ENCODE measurements at places on chromosomes 2 and 18.
A peak's percentile ranks its signal among the peaks of the same experiment; 100 is the strongest.

DNA sequence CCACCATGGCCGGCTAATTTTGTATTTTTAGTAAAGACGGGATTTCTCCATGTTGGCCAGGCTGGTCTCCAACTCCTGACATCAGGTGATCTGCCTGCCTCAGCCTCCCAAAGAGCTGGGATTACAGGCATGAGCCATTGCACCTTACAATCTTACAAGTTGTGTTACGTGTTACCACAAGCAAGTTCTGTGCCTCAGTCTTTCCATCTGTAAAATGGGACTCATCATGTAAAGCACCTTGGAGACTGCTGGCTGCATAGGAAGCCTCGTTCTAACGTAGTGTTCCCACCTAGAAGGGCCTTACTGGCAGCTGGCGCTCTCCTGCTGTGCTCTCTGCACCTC, 10.0 kb downstream of the DNAJB2 start:
- DNase-seq: no peak

DNA sequence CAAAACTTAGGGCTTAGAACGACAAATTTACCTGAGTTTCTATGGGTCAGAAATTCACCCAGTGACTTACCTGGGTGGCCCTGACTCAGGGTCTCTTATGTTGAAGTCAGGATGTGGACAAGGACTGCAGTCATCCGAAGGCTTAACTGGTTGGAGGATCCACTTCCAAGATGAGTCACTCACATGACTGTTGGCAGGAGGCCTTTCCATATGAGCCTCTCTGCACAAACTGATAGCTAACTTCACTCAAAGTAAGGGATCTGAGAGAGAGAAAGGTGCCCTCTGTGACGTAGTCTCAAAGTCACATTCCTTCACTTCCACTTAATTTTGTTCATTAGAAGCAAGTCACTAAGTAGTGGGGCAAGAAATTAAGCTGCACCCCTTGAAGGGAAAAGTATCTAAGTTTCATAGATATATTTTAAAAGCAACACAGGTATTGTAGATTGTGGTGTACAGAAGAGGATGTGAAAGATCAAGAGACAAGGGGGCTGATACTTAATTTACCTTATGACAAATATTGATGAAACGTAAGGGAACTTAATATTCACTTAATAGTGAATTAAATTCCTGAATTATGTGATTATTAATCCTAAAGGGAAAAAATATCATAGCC, 48.4 kb downstream of the TANK start:
- DNase-seq: no peak

- no peak for DNase-seq
Observed at GRCh38 chr2:119174993-119175347, 16.4 kb upstream of the C1QL2 start.

GRCh38 chr2:46300406-46300832, 3.2 kb downstream of the EPAS1 start:
- no peak for DNase-seq

GRCh38 chr2:138711812-138712211, 68.4 kb downstream of the NXPH2 start:
- DNase-seq: no peak

GRCh38 chr2:214575465-214575864, 164.6 kb downstream of the VWC2L start:
- no peak for DNase-seq

GRCh38 chr18:66646609-66647008, 42.7 kb upstream of the CDH19 start:
- DNase-seq: no peak

DNA sequence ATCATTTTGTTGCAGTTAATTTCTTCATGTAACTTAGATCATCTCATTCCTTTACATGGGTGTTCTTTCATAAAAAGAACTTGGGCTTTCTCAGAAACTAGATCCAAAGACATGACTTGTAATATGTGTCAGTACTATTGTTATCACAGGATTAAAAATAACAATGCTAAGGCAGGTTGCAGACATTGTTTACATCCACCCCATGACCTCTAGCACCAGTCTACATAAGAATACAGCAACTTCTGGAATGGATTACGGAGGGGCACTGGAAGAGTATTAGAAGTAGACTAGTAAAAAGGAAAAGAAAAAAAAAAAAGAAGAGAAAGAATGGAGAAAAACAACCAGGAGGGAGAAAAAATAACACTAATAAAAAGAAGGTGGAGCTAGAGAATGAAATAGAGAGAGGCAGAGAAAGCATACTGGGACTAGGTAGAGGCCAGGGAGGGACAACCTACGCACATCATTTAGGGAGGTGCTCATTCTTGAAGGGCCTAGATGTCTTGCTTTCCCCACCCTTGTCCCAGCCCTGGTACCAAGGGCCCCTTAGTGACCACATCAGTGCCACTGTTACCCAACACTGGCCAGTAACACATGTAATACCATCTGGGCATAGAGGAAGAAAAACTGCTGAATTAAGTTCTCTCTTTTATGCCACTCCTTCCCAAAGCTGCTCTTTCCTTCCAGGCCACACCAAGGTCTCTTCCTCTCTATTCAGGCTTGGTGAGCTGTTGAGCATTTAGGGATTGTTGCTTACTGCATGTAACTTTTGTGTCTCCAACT, 70.6 kb upstream of the KLF7 start:
- no peak for DNase-seq

DNA sequence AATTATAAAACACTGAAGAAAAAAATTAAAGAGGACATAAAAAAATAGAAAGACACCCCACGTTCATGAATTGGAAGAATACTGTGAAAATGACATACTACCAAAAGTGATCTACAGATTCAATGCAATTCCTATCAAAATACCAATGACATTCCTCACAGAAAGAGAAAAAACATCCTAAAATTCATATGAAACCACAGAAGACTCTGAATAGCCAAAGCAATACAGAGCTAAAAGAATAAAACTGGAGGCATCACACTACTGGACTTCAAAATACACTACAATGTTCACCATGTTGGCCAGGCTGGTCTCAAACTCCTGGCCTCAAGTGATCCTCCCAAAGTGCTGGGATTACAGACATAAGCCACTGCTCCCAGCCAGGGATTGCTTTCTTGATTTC, 56.3 kb downstream of the TLK1 start:
- DNase-seq: no peak

GRCh38 chr18:54130631-54131030, 93.8 kb downstream of the MBD2 start:
- no peak for DNase-seq

- DNase-seq: no peak
Observed at GRCh38 chr2:231907765-231908164, 18.4 kb downstream of the NPPC start.

DNA sequence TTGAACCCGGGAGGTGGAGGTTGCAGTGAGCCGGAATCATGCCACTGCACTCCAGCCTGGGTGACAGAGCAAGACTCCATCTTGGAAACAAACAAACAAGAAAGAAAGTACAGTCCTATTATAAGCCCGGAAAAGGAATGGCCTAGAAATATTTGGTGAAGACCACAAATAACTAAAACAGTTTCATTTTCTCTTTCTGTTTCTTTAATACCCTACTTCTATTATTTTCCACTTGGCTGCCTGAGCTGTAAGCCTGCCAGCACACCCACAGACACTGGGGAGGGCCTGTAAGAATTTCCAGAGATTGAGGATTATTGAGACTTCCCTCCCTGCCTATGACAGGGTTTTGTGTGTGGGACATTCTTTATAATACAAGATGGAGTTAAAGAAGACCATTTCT, 188.0 kb upstream of the DCC start:
- no peak for DNase-seq

DNA sequence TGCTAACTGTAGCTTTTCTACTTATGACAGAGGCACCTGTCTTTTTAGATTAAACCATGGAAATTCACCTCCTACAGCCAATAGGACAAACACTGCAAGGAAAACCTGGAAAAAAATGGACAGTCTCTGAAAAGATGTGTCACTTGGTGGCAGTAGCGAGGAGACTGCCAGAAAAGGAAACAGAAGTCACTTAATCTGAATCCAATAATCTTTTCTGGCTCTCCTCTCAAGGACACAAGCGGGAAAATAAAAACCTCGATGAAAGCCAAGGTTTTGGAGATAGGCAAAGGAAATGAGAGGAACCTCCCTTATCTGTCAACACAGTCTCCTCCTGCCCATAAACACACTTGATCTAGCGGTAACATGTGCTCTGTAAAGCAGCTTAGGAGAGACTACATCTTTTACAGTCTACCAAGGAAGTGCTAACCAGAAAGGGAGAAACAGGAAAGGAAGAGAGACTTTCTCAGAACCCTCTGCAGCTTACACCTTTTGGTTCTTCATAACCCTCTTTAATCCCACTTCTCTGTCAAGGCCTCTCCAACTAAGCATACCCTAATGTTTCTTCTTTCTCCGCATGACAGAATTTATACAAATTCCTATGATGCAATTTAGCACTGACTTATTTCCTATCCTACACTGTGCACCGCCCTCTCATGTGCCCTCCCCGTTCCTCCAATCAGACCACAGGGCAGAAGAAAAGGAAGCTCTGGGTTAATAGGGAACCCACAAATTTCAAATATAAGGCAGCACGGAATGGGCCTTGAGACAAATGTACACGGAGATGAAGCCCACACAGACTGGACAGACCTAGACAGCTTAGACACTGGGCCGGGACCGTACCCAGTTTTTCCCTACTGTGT, 52.8 kb downstream of the CLASP1 start:
- peak; percentile 23 for DNase-seq

GRCh38 chr2:234914371-234915154, 37.3 kb upstream of the SH3BP4 start:
- no peak for DNase-seq

DNA sequence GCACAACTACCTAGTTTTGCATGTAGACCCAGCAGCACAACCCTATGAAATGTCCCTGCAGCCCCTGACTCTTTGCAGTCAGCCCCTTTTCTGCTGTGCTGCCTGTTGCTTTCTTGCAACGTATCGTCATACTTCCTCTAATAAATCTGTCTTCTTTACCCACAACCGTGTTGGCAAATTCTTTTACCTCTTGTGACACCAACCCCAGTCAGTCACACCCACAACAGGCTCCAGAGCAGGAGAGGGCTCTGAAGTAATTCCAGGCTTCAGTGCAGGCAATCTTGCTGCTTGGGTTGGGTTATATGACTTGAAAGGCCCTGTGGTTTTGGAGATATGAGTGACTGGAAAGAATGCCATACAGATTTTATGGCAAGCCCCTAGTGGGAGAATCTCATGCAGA, 79.1 kb upstream of the KCNH7 start:
- DNase-seq: no peak

- no peak for DNase-seq
Observed at GRCh38 chr18:62880673-62881364, 165.5 kb downstream of the PHLPP1 start.

DNA sequence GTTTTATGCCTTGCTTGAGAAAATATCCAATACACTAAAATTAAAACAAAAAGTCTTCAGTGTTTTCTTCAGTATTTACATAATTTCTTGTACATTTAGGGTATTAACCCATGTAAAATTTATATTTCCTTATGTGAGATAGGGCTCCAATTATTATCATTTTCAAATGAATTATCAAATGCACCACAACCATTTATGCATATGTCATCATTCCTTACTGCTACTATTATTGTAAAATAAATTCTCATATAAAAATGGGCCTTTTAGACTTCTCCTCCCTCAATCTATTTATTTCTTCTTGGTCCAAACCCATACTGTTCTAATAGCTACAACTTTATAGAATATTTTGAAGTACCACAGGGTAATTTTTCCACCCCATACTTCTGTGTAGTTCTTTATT, 175.3 kb upstream of the LYPD1 start:
- DNase-seq: no peak

DNA sequence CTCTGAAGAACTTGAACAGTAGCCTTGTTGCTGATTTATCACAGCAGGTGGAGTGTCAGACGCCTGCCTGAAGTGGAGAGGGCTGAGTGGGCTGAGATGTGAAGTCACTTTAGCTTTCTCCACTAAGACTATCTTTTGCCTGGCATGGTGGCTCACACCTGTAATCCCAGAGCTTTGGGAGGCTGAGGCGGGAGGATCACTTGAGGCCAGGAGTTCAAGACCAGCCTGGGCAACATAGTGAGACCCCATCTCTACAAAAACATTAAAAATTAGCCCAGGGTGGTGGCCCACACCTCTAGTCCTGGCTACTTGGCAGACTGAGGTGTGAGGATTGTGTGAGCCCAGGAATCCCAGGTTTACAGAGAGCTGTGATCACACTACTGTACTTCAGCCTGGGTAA, 60.6 kb upstream of the TTC39C start:
- DNase-seq: no peak

- no peak for DNase-seq
Observed at GRCh38 chr2:75528221-75528977, 32.3 kb downstream of the EVA1A start.

DNA sequence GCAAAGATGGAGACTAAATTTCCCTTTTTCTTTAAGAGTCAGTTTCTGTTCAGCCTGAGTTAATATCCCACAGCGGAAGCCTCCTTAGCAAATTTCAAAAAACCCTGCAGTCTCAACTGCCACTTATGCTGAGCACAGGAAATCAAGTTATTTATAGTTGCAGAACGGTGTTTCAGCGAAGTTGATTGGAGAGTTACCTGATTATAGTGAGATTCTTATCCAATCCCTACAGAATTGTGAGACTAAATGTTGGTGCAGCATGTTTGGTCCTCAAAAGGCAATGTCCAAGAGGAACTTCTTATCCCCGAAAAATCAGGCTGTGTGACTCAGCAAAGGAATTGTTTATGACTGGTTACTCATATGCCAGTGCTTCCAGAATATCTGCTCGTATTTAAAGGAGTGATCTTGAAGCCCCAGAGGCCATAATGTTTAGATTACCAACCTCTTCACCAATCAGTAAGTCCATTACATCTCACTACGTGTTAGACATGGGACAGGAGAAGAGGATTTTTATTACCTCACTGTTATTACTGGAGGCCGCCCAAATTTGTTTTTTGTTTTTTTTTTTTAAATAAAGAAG, 67.9 kb downstream of the LRRFIP1 start:
- DNase-seq: no peak

DNA sequence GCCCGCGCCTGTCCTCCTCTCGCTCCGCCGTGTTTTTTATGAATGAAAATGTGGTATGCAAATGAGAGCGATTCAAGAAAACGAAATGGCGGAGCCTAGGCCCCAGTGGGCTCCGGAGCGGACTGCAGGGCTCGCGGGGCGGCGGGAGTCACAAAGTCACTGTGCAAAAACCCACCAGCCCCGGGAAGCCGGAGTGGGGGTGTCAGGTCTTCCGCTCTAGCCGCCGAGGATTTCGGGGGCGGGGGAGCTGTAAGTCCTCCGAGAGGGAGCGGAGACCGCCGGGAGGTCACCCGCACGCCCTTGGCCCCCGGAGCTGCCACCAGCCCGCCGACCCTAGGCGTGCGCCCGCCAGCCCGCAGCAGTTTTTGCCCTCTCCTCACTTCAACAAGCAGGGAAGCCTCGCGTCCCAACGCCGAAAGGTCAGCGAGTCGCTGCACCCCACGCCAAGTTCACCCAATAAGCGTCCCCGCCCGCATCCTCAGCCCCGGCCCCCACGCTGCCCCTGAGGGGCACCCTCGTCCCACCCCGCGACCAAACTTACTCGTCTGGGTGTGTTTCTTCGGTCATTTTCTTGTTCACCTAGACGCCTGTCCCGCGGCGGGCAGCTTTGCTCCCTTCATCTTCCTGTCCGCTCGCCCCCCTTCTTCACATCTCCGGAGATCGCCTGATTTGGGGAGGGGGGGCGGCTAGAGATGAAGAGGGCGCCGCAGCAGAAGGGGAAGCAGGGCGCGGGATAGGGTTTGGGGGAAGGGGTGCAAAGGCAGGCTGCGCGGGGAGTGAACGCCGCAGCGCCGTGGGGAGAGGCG, 775 bp downstream of the SPRED2 start:
- peak; percentile 59 for DNase-seq

- DNase-seq: no peak
Observed at GRCh38 chr2:136121204-136121910, 3.4 kb upstream of the CXCR4 start.

Measured in body of pancreas (tissue), 4 donors.